CMK (cell line): ENCODE measurements at places on chromosomes 12 and 14.

DNA sequence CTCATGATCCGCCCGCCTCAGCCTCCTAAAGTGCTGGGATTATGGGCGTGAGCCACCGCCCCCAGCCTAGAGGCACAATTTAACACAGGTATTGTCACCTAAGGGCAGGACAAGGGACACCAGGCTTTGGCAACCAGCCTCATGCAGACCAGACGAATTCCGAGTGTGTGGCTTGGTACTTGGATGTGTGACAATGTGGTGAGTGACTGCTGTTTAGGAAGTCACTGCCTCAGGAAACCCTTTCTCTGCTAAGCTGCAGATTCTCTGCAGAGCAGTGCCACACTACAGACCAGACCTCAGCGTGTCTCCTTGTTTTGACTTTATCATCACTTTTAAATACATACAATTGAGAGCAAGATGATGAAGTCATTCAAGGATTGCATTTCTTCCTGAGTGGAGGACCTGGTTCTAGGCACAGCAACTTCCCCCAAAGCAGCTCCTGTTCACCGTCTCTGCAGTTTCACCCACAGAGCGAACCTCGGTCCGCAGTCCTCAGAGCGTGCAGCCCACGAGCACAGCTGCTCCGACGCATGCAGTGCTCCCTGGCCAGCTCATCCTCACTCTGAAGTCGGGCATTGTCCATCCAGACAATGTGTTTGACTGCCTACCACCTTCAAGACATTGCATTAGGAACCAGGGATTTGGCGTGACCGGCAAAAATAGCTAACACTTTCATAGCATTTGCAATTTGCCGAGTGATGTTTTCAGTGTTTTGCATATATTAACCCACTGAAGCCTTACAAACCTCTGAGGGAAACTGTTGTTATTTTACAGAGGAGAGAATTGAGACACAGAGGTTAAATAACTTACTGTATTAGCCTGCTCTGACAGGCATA is 235.2 kb downstream of the CHST11 start:
- no peak for DNase-seq

- no peak for DNase-seq
Observed at GRCh38 chr14:94868772-94869072, 98.8 kb upstream of the GSC start.

DNA sequence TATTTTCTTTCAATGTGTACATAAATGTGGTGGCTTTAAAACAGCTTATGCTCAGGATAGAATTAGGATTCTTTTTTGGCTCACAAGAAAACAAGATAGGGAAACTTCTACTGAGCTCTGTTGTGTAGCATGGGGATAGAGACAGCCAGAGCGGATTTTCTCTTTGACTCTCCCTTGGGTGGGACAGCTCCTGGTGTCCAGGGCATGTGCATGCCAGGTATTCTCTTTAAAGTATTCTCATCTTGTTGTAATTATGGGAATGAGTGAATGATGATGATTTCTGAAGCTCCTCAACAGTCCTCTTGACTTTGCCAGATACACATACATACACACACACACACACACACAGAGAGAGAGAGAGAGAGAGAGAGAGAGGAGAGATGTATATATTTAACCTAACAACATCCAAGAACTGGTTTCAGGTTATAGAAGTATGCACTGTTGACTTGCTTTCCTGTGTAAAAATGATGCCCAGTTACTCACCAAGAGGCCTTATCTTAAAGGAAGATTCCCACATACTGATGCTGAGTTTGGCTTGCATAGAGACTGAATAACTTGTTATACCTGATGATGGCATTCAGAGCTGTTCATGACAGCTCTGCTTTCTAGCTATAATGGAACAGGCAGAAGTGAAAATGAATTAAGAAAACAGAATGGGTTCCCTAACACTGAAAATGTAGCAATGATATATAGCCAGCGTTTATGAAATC is 387.5 kb downstream of the EGLN3 start:
- no peak for DNase-seq

GRCh38 chr12:93059925-93060665 is 131.0 kb upstream of the EEA1 start:
- no peak for DNase-seq

GRCh38 chr12:118098401-118098800 is 5.4 kb downstream of the VSIG10 start:
- no peak for DNase-seq

DNA sequence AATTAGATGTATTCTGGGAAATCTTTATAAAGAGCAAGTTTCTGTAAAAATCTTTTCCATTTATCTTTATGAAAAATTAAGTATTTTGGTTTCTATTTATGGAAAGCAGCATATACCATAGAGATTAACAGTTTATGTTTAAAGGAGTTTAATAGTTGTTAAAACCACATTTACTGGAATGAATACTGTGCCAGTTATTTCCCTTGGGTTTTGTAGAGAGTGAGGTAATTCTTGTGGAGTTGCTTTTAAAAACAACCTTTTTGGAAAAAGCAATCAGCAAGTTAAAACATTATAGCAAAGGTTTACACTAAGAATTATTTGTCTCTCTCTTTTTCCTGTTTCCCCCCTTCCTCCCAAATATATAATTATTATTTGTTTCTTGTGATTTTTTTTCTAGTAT is 34.9 kb downstream of the AEBP2 start:
- DNase-seq, result no peak

GRCh38 chr14:72104011-72104613 is 171.9 kb downstream of the RGS6 start:
- DNase-seq, result no peak

DNA sequence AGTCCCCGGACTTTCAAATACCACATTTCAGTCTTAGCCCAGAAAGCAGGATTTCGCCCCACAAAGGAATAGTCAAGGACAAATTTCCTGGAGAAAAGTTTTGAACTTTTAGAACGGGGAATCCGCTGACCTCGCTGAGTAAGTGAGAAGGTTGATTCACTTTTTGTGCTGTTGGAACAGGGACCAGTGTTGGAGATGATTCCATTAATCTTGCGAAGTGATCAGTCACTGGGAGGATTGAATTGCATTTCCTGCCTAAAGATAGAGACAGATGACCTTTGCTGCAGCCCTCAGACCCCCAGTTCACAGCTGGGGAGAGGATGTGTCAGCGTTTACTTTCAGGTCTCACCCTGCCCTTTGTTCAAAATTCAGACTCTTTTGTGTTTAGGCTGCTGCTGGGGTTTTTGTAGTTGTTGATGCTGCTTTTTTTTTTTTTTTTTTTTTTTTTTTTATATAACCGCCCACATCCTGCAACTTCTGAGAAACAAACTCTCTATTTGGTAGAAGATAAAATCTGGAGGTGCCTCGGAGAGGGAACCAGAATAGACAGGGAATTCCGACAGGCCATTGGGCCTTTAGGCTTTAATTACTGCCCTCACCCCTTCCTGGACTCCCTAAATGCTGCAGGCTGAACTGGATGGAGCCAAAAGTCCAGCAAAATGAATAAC is 9.8 kb upstream of the KDM2B start:
- DNase-seq, result no peak

- DNase-seq, result no peak
Observed at GRCh38 chr12:50394469-50395029, 1.9 kb downstream of the FAM186A start.

GRCh38 chr12:46468160-46468559 is 95.6 kb upstream of the SLC38A2 start:
- no peak for DNase-seq

GRCh38 chr12:66941150-66941549 is 262.3 kb upstream of the GRIP1 start:
- no peak for DNase-seq

GRCh38 chr14:102776761-102777710 is at the start of gene TRAF3:
TSS of gene TRAF3 (plus strand) at chr14:102777449. CDS start at chr14:102870202, 92,753 bp downstream.
- DNase-seq, result peak; percentile 50

- no peak for DNase-seq
Observed at GRCh38 chr12:39675263-39675662, 55.7 kb upstream of the ABCD2 start.

- DNase-seq, result no peak
Observed at GRCh38 chr12:78316631-78317468, 486.2 kb downstream of the NAV3 start.
